ENCODE measurements at places on chromosomes 1 and 21.

DNA sequence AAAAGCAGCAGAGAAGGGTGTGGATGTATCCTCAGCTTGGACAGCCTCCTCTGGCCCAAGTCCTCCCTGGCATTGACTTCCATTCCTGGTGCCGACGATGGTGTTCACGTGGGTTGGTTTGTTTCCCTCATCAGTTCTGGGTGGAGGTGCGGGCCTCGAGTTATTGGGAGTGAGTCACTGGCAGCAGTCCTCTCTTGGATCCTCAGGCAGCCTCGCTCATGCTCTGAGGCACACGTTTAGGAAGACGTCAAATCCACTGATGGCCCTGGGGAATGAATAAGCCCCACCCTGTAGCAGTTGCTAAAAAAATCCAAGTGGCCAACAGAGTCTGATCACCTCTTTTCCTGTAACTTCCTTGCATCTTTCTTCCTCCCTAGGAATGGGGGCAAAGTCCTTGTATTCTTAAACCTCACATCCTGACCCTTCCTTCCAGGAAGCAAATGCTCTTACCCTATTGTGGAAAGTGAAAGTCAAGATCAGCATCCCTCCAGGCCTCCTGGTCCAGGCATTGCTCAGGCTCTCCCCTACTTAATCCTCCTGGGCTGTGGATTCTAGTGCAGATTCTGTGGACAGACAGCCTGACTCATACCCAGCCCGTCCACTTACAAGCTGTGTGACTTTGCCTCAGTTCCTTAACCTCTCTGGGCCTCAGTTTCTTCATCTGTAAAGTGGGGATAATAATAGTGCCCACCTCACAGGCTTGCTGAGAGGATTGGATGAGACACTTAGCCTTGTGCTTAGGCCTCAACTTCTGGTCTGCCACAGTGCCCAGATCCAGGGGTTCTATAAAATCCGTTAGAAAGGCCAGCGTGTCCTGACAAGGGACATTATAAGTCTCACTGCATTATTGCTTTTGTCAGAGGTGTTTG, 111.1 kb downstream of the TLR5 start:
- DNase-seq = no peak

DNA sequence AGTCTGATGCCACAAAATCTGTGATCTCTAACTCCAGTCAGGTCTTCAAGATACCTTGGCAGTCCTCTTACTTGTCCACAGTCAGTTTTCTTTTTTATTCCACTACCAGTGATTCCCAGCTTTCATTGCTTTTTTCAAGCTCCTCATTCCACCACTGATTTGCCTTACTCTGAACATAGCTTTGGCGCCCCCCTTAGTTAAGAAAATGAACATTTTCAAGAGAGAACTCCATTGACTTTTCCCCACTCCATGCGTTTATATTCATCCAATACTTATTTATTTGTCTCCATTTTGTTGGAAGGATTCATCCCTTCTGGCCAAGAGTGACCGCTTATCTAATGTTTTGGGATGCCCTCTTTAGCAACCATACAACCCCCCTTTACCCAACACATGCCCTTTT, 33.9 kb upstream of the IPO9 start:
- no peak for DNase-seq

- no peak for DNase-seq
Measured at GRCh38 chr1:2073382-2074230, 23.4 kb downstream of the PRKCZ start.

DNA sequence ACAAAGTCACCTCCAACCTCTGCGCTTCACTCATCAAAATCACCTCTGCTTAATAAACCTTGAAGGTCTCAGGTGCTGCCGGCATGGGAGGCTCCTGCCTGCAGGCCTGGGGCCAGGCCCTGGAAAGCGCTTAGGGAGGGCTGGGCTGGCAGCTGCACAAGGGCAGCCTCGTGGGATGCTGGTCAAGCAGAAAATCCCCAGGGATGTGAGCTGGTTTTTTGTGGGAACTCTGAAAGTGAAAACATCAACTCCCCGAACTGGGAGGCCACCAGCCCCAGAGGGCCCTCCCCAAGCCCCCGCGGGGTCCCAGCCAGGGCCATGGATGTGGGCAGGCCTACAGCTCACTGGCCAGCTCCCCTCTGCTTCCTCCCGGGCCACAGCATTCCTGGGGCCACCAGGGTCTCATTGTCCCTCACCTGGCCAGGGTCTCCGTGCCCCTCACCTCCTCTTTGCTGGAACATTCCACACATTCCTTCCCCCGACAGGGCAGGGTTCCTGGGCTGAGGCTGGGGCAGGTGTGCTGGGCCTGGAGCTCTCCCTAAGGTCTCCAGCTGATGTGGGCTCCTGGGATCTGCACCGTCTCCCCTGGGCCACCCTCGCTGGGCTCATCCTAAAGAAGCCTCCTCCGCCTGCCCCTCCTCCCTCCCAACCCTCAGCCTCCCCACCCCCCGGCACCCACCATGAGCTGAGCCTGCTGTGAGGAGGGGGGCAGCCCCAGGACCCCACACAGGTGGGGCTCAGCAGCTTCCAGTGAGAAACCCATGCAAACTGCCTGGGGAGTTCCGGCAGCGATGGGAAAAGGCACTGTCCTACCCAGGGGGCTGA, 36.0 kb upstream of the POFUT2 start:
- no peak for DNase-seq

DNA sequence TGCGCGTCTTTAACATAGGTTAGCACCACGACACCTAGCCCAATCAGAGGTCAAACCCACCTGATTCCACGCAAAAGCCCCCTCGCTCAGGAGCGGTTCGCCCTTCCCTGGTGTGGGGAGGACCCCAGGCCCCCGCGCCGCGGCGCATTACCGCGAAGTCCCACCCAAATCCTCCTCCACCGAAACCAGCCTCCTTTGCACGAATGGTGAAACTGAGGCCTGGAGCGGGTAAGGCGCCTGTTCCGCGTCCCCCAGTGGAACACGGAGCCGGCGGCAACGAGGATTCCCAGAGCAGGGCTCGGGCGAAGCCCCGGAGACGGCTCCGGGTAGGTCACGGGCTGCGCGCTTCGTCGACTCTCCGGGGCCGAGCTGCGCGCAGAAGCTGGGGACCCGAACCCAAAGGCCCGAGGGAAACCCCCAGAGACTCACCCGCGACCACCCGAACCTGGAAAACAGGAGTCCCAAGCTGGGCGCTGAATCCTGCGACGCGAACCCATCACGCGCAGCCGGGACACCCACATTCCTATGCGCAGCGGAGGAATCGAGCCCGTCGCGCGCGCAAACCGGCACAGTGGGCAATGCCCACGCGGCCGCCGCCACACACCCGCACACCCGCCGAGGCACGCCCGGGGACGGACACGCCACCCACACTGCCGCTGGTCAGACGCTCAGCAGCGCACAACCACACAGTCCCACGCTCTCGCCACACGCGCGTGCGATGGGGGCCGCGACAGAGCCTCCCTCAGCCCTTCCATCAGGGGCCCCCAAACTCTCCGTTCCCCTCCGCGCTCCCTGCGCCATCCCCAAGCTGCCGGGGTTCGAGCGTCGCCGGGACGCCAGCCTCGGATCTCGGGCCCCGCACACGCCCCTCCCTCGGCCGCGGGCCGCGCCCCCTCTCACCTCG, 507 bp downstream of the GLIS1 start:
- DNase-seq = no peak

GRCh38 chr1:2399890-2400575, 8.4 kb downstream of the RER1 start:
- DNase-seq = no peak

GRCh38 chr1:160200786-160201185, 4.4 kb upstream of the PEA15 start:
- no peak for DNase-seq
